GM18507 (cell line): ENCODE measurements at places on chromosomes 2 and 18.

DNA sequence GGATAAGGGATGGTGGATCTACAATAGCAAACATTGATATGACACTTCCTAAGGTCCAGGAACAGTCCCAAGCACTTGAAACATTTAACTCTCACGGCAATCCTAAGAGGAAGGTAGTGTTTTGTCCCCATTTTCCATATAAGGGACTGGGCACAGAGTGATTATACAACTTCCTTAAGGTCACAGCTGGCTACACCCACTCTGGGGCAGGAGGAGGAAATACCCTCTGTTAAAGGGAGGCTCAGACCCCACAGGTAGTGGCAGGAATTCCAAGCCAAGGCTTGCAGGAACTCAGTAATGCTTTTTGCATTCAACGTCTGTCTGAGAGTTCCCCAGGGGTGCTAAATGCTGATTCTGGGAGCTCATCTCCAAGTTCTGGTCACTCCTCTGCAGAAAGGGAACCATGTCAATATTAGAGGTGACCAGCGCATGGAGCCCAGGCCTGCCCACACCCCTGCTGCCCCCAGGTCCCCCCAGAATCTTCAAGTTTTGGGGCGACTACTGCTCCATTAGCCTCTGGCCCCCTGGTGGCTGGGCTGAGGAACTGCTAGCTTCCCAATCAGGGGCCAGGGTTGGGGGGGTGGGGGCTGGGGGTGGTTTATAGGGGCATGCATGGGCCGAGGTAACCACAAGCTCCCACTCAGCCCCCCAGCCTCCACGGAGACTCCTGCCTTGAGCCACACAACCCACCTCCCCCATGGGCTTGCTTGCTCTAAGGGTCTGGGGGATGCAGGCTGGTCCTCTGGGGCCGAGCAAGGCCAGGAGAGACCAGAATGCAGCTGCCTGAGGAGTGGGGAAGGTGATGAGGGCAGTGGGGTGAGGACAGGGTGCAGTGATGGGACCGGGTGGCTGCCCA, 11.1 kb downstream of the OBSL1 start:
- DNase-seq = peak; percentile 44

GRCh38 chr2:65775839-65776238, 343.4 kb upstream of the SPRED2 start:
- no peak for DNase-seq

DNA sequence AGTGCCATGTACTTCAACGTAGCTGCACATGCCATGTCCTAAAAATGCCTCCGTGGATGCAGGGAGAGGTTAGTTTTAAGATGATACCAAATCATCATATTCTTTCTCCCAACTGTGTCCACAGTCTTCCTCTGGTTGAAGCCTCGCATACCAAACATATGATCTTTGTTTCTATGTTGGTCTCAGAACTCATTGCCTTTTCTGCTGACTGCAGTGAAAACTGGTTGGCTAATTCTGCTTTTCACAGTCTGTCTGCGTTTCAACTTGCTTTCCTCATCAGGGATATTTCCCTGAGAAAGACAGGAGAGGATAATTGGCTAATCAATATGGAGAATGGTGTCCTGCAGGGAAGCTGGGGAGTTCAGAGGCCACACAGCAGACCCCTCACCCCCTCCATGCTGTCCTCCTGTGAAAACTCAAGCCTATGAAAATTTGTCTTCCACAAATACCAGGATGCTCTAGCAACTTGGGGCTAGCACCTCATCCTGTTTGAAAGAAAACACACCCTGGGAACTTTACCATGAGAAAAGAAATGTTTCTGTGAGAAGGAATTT, 192.2 kb upstream of the PXDN start:
- DNase-seq = no peak

GRCh38 chr2:160522951-160523710, 29.5 kb upstream of the RBMS1 start:
- no peak for DNase-seq

- no peak for DNase-seq
Observed at GRCh38 chr2:229205704-229206103, 65.4 kb downstream of the PID1 start.

- DNase-seq = no peak
Observed at GRCh38 chr18:10270151-10270571, 184.3 kb upstream of the APCDD1 start.

DNA sequence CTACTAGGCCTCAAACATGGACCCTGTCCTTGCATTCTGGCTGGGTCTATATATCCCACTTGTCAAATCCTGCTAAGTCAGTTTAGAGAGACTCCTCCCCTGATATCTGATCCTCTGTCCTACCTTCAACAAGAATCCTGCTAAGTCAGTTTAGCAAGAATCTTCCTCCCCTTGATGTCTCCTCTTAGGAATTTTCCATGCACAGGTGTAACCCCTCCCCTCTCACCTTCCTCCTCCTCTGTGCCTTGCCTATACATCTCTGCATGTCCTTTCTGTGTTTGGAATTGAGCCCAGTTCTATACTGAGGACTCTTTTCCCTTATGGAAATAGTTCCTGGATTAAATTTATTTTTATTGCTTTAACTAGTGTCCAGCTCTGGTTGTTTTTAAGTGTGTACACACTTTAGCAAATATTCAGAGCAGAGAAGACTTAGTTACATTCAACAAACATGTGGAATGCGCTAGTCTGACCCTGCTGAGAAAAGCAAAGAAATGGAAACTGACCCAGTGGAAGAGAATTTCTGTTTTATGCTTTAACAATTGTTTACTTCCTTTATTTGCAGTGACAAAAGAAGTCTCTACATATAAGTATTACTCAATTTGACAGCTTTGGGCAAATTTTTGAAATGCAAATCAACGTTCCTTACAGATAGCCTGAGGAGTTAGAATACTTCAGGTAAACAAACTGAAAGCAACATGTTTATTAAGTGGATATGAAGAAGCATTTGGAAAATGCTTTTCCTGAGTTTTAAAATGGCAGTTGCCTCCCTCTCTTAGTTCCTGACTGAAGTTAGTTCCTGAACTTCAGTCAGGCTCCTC, 80.6 kb downstream of the RIT2 start:
- DNase-seq = no peak

GRCh38 chr18:23721696-23722480, 32.6 kb downstream of the LAMA3 start:
- no peak for DNase-seq
